ENCODE measurements at places on chromosomes 3 and 15.

- DNase-seq = no peak
Observed at GRCh38 chr15:93024716-93025624, 64.0 kb downstream of the RGMA start.

DNA sequence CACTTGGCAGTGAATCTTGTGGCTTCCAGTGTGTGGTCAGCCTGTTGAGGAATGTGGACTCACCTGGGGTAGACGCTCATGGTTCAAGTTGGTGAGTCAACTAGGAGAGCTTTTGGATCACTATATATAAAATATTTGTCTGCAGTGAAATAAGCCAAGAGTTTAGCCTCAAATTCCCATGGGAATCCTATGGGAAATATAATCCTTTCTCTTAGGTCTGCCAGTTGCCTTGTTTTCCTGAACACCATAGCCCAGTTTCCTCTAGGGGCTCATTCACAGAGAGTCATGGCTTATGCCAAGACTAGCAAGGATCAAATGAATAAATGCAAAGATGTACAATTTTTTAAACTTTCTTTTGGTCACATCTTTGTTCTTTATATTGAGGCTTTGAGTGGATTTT lies 100.1 kb upstream of the NPHP3 start:
- no peak for DNase-seq

DNA sequence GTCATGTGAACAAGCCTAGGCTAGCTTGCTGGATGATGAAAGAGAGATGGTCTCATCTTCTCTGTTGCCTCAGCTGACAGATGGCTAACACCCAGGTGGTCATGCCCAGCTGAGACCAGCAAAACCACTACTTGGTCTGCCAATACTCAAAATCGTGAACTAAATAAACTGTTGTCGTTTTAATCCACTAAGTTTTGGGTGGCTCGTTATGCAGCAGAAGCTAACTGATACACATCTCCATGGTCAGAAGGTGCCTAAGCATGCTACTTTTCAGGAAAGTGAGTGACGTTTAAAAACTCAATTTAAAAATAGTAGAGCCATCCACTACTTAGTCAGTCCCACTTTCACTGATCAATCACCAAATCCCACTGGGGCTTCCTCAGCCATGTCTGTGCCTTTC lies 52.8 kb downstream of the CCR4 start:
- no peak for DNase-seq

DNA sequence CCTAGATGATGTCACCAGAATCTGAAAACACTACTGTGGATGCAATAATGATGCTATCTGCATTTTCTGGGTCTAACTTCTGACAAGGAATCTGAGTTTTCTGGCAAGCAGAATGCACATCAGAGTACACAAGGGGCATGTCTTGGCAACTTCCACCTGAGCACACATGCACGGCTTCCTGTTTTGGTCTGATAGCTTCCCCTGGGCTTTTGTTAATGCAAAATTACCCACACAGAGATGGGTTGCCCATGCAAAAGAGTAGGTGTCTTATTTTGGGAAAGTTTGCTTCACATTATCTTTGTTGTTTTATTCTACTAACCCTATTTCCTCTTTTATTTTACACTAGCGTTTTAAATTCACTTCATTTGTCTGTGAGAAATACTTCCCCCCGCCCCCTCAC lies 74.2 kb upstream of the SATB1 start:
- DNase-seq = no peak

DNA sequence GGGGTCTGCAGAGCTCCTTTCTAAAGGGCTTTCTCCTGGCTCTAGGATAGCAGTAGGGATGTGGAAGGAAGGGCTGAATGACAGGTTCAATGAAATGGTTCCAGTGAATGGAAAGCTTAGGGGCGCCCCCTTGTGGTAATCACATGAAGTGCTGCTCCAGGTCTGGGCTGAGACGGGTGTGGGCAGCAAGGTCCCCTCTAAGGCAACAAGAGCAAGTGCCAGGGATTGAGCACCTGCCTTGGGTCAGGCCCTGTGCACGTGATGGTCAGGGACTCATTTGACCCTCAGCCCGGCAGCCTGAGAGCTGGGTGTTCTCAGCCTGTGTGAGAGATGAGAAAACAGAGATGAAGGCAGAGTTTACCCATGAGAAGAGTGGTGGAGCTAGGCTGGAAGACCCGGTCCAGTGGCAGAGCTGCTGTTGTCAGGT lies 12.1 kb upstream of the CX3CR1 start:
- peak; percentile 59 for DNase-seq

DNA sequence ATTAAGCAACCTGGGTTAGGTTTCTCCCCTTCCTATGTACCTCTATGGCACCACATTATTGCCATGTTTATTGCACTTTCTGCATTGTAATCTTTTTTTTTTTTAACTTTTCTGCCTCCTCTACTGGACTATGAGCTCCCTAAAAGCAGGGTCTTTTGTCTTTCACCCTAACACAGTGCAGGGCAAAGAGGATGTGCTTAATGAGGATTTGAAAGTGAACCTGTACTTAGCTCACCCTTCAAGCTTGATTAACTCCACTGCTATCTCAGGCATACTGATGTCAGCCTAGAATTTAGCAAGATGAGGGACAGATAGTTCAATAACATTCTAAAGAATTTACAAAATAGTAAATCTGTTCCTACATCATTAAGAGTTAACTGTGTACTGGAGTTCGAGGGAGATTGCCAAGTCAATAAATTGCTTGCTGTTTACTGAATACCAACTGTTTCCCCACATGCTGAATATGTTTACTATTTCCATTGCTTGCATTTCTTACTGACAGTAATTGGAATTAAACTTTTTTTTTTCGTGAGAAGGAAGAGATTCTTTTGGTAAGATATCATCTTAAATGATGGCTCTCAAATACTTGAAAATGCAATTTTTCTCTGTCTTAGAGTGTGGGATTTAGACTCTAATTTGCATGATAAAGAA lies 15.7 kb upstream of the PPARG start:
- DNase-seq = no peak

DNA sequence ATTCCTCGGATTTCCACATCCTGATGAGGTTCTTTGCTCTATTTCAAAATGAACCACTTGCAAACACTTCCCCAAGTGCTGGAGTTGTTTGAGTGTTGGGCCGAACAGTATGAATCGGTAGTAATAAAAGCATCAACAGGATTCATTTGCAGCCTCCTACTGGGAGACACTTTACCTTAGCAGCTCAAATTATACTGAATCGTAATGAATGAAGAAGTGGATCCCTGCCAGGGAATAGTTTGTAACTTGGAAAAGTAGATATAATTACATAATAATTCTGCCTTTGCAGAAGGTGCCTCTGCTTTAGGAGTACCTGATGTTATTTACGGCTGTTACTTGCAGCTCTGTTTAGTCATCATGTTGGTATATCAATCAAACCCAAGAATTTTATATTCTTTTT lies 669.1 kb downstream of the CADM2 start:
- DNase-seq = peak; percentile 90

DNA sequence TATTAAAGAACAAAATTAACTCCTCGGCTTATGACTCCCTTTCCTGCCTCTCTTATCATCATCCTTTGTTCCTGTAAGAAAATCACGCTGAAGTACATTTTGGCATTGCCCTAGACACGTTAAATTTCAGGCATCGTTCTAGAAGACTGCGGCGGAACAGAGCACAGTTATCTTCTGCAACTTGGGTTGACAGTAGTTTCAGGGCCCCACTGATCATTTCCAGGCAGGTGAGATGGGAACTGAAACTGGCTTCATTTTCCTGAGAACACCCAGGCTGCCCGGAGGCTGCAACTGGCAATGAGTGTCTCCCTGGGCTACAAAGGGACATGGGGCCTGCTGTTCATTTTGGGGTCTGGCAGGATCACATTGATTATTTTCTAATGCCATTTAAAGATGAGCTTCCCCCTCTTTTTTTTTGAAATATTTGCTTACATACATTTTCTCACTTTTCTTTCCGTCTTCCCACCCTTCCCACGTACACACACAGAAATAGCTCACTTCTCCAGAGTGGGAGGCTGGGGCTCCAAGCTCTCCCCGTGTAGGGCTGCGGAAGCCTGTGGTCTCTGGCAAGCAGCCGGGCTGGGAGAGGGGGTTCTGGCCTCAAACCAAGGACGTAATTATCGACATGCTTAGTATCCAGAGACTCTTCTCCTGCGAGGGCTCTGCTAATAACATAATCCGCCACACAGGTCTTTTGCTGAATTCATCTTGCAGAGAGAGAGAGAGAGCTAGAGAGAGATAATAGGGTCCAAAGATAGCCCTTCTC lies 267.4 kb downstream of the ABHD5 start:
- no peak for DNase-seq

DNA sequence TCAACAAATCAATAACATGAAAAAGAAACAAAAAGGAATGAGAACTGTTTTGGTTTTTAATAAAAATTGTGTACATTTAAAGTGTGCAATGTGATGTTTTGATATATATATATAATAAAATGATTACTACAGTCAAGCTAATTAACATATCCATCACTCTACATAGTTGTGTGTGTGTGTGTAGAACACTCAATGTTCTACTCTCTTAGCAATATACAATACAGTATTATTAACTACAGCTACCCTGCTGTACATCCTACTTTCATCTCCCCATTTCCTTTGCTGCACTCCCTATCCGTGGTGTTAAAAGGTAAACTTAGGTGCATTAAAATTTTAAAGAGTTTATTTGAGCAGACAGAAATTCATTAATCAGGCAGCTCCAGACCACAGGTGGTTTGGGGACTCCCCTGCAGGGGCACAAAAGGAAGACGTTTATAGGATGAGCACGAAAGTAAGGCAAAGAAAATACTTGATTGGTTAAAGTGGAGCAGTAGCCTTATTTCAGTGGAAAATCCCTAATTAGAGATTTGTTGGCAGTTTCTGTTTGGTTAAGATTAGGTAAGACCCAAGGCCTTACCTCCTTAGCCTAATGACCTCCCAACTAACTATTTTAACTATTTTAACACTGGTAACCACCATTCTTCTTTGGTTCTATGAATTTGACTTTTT lies 61.8 kb upstream of the SNRK start:
- DNase-seq = no peak

DNA sequence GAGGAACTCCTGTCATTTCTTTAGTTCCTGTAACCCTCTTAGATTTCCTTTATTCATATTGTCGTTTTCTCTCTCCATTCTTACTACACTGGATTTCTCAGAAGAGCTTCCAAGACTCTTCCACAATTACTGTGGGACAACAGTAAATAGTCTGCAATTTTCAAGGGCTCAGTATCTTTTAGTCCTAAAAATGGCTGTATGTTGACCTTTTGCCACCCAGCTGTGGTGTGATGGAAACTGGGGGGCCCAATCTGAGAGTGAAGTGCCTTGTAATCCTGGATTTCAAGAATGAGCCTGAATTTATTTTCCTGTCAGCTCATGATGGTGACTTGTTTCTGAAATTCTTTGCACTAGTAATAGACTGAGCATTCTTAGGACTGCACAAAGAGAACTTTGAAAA lies 277.6 kb upstream of the RASGRP1 start:
- no peak for DNase-seq

DNA sequence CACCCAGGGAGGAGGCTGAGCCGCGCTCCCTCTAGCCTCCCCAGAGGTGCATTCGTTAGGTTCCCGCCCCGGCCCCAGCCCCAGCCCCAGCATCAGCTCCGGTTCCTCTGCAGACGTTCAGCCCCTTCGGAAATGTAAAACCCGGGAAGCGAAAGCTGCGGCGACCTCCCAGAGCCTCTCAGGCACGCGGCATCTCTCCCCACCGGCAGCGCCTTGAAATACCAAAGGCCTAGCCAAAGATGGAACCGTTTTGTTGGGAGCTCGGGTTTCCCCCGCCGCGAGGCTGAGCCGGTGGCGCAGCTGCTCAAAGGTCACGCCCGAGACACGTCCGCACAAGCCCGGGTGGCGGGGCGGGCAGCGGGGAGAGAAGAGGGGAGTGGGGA lies 77.8 kb upstream of the HES1 start:
- DNase-seq = peak; percentile 96

DNA sequence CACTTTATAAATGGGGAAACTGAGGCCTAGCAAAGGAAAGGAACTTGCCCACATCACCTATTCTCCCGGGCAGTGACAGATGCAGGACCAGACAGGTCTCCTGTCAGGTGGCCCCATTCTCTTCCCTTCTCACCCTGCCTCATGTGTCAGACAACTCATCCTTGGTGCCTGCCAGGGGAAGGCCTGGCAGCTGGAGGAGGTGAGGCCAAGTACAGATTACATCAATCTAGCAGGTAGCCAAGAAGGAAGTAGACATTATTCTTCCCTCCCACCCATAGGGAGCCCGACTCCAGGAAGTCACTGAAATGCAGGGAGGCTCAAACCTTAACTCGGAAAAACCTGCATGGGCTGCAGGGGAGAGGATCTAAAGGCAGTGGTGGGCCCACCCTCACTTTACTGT lies 39.6 kb downstream of the DAPK2 start:
- peak; percentile 63 for DNase-seq

DNA sequence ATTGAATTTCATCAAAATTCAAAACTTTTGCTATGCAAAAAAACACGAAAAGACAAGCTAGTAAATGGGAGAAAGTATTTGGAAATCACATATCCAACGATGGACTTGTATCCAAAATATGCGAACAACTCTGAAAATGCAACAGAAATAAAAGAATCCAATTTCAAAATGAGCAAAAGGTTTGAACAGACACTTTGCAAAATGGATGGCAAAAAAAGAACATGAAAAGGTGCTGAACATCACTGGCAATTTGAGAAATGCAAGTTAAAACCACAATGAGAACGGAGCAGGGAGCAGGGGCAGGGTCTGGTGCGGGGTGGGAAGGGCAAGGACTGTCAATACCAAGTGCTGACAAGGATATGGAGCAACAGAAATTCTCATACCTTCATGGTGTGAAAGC lies 23.1 kb upstream of the FOXP1 start:
- no peak for DNase-seq

DNA sequence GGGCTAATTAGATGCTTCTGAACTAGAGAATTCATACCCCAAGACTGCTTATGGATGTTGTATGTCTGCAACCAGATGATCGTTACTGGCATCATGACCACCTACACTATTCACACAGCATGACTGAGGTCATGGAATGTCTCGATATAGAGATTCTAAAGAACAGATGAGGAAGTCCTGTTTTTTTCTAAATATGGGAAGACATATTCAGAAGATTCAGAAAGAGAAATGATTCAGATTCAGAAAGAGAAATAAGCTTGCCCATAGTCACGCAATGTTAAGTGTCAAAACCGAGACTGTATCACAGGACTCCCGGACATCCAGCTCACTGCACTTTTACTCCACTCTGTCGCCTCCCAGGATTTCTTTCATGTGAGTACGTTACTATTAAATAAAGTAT lies 136.2 kb downstream of the TPRG1 start:
- no peak for DNase-seq

DNA sequence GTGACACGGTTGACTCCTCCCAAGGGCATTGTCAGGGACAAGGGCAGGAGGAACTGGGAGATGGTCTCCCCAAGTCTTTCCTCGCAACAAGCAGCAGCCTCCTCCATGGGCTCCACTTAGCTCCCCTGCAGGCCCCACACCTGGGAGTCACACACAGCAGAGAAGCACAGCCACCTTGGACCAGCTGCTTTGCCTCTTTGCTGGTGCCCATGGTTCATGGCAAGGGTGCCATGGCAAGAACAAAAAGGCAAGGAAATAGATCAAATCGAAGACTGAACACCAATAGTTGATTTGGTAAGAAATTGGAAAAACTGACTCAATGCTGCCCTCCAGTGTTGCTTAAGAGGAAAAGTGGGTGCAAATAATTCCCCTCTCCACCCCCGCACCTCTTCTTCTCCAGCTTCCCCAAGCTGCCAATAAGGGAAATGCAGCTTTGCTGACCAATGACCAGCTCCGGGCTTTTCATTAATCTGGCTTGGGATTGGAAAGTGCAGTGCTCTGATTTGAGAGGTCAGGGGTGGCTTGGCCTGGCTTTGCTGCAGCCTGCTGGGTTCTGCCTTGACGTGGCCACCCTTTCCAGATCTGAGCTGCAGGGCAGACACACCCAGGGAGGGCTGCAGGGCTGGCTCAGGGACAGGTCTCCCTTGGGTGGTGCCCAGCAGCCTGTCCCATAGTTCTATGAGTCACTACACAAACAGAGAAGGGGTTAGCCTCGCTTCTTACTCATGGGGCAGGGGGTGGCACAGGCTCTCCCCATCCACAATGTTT lies 162.0 kb downstream of the KLF13 start:
- peak; percentile 90 for DNase-seq

Measured in NCI-H69 (cell line).